Left ventricle myocardium inferior (tissue), 1 donor: ENCODE measurements at places on chromosomes 3 and 15. TPM values are rescaled to one million over a fixed set of nuclear protein-coding genes. Genes with fewer than 3 reads are reported as not detected.

The LEKR1 gene
- total RNA-seq = 0.71 TPM

DNA sequence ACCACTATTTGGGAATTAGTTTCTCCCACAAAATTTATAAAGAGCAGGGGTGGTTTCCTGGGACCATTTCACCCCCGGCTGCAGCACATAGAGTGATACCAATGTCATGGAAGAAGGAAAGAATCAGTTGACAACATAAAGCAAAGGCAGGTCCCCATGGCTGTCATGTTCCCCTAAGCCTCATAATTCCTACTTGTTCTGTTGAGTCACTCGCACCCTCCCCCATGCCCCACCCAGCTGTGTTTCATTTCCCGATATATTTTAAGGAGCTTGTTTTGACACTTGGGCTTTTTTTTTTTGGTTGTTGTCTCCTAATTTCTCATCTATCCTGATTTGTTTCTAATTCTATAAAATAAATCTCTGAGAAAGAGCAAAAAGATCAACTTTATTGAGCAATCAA is 24.9 kb downstream of the ERC2 start:
- DNase-seq = no peak

- DNase-seq = no peak
Observed at GRCh38 chr3:145191543-145191942, 969.4 kb downstream of the PLOD2 start.

GRCh38 chr3:13854492-13854891 is 25.4 kb downstream of the WNT7A start:
- DNase-seq = no peak

- no peak for DNase-seq
Observed at GRCh38 chr15:93948726-93949125, 282.6 kb upstream of the MCTP2 start.

DNA sequence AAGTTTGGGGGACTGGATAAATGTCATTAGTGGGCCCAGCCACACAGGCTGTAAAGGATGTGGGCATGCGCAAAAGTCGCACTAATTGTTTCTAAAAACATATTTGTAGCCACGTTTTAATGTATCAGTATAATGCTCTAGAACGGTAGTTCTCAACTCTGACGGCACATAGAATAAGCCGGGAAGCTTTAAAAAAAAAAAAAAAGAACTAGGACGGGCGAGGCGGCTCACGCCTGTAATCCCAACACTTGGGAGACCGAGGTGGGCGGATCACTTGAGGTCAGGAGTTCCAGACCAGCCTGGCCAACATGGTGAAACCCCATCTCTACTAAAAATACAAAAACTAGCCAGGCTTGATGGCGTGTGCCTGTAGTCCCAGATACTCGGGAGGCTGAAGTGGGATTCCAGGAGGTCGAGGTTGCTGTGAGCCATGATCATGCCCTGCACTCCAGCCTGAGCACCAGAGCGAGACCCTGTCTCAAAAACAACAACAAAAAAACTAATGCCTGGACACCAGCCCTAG is 618 bp upstream of the MON1A start:
- no peak for DNase-seq

The SHF gene
- total RNA-seq = 4.4 TPM

DNA sequence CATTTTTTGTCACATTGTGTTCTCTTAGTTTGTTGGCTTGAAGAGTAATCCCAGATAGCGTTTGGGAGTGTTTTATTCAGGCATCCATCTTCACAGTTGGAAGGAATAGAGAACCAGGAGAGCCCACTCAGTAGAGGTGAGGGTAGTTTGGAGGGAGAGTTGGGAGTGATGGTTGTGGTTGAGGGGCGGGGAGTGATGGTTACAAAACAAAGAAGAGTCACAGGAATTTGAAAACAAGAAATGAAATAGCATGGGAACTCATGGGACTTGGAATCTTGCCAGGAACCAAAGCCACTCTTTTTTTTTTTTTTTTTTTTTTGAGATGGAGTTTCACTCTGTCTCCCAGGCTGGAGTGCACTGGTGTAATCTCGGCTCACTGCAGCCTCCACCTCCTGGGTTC is 36.3 kb downstream of the DUT start:
- no peak for DNase-seq

The FBXL2 gene
- total RNA-seq = 1.5 TPM

The CTSH gene
- 52.6 TPM for total RNA-seq

The MCTP2 gene
- 1.0 TPM for total RNA-seq

The SLC24A5 gene
- not detected for total RNA-seq

DNA sequence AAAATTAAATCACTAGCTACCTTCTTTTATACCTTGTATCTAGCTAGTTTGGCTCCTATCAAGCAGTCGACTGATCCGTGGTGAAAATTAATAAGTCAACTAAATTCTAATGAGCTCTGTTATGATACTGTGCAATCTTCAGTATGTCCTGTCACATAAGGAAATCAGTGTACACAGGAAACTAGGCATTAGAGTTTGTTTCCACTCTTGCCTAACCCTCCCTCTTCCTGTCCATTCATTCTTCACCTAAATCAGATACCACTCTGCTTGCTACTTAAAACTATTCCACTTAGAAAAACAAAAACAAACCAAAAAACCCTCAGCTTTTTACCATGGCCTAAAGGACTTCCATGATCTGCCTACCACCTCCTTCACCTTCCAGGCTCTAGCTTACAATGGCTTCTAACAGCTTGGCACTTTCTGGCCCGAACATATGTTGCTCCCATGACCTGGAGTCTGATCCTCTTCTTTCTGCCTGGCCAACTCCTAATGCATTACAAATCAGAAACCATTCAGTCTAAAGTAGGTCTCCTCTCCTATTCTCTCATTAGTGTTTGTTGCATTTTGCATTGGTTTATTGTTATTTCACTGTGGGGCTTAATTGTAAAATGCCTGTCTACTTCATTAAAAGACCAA is 7.9 kb downstream of the RFC4 start:
- no peak for DNase-seq

DNA sequence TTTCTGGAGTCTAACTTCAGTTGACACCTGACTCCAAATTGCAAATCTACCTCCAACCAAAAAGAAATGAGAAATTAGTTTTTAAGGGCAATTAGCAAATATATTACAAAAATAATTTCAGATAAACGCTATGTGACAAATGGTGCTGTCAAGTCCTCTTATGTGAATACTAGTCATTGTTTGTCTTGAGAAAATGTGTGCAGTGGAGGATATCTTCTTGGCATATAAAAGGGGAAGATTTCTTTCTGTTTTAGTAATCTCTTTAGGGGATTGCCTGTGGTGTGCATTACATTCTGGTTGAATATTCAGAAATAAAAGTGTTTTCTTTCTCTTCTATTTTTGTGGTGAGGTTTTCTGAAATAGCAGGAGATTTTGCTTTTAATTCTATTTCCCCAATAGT is 3.0 kb upstream of the GCSAM start:
- no peak for DNase-seq
